ENCODE measurements at places on chromosomes 16 and 17. TPM values are rescaled to one million over a fixed set of nuclear protein-coding genes. Genes with fewer than 3 reads are reported as not detected.

Gene CCL13
- not detected for total RNA-seq

Gene GAST
- not detected for total RNA-seq

Gene SCNN1B
- 10.7 TPM for total RNA-seq

Gene ZNF205
- 18.3 TPM for total RNA-seq

Gene CLDN6
- 1.2 TPM for total RNA-seq

Gene CLDN9
- total RNA-seq = 1.6 TPM

DNA sequence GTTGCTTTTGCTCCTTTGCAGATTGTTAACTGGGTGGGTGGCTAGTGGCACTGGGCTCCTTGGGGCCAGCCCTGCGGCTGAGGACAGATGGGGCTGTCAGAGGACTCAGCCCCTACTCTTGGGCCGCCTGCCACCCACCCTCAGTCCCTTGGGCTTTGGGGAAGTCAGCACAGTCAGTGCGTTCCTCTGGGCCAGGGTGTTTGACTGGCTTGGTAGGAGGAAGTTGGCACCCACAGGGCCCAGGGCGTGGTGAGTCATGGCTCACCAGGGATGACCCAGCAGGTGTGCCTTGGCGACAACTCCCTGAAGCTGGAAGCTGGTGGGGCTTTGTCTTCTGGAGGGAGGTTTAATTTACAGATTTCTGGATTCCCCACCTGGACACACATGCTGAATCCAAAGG, 32.4 kb downstream of the HAPSTR1 start:
- no peak for DNase-seq

DNA sequence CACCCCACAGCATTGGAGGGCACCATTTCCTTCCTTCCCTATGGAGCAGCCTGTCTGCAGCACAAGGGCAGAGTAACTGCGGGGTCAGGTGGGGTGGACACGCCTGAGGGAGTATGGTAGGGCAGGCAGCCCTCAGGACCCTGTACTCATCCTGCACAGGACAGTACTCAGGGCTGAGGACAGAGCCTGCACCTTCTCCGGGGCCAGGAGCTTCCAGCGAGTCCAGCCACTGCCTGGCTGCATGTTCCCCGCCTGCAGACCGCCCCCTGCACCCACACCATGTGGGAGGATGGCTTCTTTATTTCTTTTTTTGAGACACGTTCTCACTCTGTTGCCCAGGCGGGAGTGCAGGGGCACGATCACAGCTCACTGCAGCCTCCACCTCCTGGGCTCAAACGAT, 47.6 kb upstream of the CDC42EP4 start:
- no peak for DNase-seq

DNA sequence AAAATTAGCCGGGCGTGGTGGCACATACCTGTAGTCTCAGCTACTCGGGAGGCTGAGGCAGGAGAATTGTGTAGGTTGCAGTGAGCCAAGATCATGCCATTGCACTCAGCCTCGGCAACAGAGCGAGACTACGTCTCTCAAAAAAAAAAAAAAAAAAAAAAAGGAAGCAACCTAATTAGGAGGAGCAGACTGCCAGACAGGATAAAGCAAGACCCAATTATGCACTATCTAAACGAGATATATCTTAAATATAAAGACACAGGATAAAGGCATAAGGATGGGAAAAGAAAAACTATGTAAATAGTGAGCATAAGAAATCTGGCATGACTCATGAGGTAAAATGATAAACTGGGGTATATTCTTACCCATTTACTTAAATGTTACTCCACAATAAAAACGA, 4.9 kb downstream of the TXNDC11 start:
- DNase-seq = no peak

GRCh38 chr17:43816336-43817320, 16.3 kb downstream of the MPP3 start:
- DNase-seq = no peak

DNA sequence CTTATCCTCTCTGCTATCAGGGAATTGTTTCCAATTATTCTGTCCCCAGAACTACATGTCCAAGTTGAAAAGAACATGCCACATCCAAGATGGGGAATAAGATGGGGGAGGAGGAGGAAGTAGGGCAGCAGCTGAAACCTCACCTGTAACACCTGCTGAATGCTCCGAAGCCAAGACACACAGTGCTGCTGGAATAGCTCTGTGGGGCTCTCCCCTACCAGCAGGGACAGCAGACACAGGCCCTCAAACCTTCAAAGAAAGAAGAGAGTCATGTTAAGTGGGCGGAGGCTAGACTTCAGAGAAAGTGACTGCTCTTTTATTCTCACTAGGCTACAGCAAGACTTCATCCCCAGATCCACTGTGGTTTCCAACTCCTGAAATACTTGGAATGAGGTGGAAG, 13.2 kb downstream of the PELP1 start:
- DNase-seq = no peak

DNA sequence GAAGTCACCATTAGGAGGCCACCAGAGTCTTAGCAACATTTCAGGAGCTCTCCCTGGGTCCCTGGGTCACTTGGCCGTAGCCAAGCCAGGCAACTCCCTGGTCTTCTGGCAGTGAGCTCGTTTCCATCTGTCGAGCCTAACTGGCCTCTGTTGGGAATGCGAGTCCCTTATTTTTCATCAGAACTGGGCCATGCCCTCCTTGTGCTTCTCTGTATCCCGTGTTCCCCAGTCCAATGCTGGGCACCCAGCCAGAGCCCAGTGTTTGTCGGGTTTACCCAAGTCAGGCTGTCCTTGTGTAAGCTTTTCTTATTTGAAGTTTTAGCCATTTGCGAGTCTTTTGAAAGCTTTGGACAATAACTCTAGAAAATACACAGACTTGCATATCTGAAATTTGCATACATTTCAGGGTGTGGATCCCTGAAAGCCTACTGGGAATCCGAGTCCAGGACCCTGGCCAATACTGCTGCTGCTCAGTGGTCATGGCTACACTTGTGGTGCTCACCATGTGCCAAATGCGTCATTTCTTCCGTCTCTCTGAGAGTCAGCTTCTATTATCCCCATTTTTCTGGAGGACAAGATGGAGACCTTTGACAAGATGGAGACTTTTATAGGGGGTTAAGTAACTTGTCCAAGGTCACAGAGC, 81.6 kb upstream of the LGALS9 start:
- DNase-seq = no peak

- no peak for DNase-seq
Measured at GRCh38 chr17:57862694-57863667, 13.1 kb upstream of the MRPS23 start.

DNA sequence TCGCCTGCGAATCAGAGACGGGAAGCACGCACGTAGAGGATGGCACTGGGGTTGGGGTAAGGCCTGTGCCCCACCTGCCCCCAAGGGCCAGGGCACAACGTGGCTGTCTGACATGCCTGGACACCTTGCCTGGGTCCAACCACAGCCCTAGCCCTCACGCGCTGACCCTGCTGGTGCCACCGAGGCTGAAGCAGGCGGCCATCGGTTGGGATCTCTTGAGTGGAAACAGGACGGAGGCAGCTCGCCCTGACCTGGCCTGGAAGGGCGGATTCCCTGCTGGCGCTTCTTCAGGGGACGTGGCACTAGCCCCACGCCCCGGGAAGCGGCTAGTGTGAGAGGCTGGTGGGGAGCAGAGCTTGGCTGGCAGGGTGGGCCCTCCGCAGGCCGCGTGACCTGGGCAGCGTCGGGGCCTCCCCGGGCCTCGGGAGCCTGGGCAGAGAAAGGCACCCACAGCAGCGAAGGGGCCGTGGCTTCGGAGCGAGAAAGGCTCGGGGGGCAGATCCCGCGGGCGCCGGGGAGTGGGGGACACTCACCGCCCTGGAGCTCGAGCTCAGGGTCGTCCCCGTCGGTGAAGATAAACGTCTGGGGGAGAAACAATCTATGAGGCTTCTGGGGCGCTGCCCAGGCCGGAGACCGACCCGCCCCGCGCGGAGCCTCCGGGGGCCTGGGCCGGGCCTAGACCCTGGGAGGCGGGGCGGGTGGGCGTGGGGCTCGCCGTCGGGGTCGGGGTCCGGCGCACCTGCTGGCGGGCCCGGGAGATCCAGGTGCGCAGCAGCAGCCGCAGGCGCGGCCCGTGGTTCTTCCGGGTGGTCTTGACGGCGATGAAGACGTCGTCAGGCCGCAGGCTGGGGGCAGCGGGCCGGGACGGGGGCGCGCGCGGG, 610 bp downstream of the RFNG start:
- no peak for DNase-seq

- DNase-seq = no peak
Measured at GRCh38 chr17:66675991-66676371, 158.9 kb upstream of the CACNG5 start.

- DNase-seq = no peak
Measured at GRCh38 chr17:29458066-29458465, 67.9 kb downstream of the TAOK1 start.

DNA sequence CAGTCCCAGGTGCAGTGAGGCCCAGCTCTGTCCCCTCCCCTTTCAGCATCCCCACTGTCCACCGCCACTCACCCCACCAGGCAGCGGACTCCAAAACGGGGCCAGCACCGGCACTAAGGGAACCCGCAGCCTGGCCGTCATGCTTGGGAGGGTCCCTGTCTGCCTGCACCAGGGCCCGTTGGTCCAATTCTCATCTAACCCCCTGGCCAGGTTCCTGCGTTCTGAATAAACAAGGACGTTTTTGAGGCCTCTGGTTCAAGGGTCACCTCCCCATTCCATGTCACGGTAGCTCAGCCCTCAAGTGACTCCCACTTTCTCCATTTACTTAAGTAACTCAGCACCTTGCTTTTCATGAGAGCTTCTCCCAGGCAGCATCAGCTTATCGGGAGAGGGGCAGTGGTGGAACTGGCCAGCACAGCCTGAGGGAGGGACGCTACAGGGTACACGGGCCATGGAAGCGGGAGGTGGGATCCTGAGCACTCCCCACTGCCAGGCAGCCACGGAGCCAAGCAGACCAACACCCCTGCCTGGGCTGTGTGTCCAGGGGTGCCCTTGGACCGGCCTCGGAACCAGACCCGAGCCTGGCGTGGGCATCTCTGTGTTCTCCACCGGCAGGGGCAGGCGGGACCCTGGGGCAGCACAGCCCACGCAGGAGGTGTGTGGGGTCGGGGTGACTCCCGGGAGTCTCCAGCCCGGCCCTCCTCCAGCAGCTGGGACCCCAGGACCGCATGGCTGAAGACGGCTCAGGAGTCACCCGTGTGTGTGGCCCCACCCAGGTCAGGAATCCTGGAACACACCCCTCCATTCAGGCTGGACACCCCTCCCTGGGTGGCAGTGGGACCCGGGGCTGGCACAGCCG, 74.9 kb upstream of the GNG13 start:
- no peak for DNase-seq

GRCh38 chr16:6977291-6977690, 355.4 kb upstream of the RBFOX1 start:
- no peak for DNase-seq

DNA sequence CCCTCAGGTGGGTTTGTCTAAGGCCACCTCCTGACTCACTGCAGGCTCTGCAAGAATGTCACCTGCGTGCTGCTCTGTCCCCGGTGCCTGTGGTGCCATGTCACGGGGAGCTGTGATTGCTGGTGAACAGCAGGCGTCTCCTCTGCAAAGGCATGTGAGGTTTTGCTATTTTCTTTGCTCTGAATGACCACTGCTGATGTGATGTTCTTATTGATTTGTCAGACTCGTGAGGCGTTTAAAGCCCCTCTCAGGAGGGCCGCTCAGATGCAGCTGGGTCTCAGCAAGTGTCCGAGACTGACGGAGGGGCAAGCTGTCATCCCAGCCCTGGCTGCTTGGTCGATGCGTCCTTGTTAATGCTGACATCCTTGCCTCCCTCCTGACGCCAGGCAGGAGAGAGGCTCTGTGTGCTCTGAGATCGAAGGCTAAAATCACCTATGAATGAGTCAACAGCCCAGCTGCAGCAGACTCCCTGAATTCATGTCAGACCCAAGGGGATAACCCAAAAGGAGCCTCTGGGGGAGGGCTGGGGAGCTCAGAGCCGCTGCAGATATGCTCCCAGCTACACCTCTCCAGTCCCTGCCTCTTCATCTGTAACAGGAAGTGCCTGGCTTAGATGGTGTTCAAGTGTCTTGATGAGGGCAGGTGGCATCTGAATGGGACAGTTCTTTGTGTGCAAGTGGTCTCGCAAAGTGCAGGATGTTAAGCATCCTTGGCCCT, 11.8 kb upstream of the PEMT start:
- no peak for DNase-seq

- DNase-seq = no peak
Measured at GRCh38 chr16:28167221-28167620, 44.5 kb downstream of the XPO6 start.

GRCh38 chr17:57625957-57626356, 119.1 kb downstream of the CCDC182 start:
- DNase-seq = no peak

DNA sequence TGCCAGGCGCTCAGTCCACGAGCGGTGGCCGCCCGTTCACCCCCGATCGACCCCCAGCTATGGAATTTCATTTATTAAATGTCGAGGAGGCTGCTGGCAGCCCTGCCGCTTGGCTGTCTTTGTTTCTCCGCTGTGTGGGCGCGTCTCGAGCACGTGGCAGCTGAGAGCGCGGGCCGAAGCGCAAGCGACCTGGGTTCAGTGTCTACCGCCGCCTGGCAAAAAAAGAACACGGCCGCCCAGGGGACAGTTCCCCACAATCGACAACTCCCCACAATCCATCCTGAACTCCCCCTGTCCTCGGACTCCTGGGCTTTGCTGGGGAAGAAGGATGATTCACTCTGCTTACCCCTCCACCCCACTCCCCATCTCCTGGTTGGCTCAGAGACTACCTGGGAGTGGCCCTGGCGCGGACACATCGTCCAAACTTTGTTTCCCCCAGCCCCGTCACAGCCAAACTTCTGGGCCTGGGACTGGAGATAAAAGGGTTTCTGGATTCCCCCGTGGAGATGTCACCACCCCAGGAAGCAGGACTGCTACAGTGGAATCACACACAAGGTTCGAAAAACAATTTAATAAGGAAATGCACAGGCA, 1.7 kb upstream of the ANKRD13B start:
- no peak for DNase-seq

DNA sequence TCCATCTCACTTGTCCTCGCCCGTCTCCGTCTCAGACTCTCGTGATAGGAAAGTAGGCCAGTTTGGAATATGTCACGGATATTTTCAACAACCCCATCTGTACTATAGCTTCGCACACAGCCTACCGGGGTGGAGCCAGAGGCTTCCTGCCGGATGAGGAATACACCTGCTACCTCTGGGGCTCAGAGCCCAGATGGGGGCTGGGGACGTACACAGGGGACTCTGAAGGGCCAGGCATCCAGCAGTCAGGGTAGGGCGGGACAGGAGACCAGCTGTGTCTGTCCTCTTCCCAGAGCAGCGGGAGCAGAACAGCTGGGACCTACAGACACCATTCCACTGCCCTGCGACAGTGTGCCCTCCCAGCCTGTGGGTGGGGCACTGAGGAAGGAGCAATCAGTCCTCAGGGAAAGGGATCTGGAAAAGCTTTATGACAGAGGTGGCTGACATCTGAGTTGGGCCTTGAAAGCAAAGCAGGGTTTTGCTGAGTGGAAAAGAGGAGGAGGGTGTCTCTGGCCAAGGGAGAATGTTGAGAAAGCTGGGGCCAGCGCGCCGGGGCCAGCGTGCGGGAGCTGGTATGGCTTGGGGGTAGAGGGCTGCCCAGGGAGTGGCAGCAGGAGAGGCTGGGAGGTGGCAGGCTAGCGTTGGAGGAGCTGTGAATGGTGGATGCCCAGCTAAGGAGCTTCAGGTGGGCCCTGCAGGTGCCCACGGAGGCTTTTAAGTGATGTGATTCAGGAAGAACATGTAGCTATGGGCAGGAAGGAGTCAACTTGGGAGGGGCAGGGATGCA, 11.5 kb upstream of the SRCIN1 start:
- DNase-seq = no peak

Data from Panc1 (cell line).